ENCODE measurements at places on chromosomes 7 and 10. TPM values are rescaled to one million over a fixed set of nuclear protein-coding genes. Genes with fewer than 3 reads are reported as not detected.
A peak's percentile ranks its signal among the peaks of the same experiment; 100 is the strongest.

GRCh38 chr7:39280337-39280736 is 285.9 kb upstream of the YAE1 start:
- DNase-seq: no peak
- H3K36me3 ChIP-seq: peaks cover 2% of the 10 kb centered on the region
- H3K27me3 ChIP-seq: peaks cover 10% of the 10 kb centered on the region
- H3K4me3 ChIP-seq: no peak overlapping the region

DNA sequence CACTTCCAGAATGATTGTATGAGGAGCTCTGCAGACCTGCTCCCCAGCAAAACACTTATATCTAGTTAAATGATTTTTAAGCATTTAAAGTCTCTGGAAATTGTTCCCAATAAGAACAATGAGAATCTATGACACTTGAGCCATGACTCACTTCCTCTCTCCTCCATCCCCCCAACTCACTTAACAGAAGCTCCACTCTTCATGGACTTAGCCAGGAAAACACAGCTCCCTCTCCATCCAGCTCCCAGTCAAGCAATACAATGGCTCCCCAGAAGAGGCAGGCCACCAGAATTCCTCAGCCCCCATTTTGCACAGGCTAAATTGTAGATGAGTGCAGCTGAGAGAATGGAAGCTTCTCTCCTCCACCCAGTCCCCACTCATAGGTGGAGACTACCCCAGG is 27.0 kb downstream of the AOC1 start:
- no peak overlapping the region for H3K4me3 ChIP-seq
- DNase-seq: no peak
- no peaks in the 10 kb centered on the region for H3K36me3 ChIP-seq

DNA sequence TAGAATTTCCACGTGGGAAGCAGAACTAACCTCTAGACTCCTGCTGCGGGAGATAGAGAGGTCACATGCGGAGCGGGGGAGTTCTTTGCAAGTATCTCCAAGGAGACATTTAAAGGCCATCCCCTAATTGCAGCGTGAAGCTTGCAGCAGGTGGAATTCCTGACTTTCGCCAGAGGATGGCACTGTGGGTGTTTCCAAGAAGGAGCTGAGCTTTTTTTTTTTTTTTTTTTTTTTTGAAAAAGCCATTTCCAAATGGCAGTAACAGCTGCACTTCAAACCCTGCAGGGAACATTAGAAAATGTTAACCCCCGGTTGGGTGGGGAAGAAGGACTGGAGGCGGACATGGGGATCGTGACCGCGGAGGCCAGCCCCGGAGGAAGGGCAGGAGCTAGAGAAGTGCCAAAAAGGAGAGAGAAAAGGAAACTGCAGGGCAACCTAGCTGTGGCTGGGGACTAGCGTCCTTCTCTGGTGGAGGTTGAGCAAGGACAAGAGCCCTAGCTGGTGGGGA is 487.7 kb downstream of the TYW1 start:
- H3K4me3 ChIP-seq: peak overlapping the region; percentile 71
- no peaks in the 10 kb centered on the region for H3K36me3 ChIP-seq
- H3K27ac ChIP-seq: no peak overlapping the region
- H3K4me1 ChIP-seq: peaks cover 10% of the 10 kb centered on the region
- no peak for DNase-seq

Gene KCNH2
- total RNA-seq: 0.19 TPM

DNA sequence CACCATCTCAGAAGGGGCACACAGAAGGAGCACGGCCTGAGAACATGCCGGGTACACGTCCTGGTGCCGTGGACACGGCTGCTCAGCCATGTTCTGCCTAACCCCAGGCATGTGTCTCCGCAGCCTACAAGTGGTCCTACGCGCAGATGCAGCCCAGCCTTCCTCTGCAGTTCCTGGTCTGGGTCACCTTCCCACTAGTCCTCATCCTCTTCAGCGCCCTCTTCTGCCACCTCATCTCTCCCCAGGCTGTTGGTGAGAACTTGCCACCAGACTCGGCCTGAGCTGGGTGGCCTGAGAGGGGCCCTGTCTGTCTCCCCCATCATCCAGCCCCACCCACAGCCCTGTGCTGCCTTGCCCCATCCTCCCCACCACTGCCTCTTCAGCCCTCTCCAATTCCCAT is 5.3 kb downstream of the CLCN1 start:
- no peaks in the 10 kb centered on the region for H3K27me3 ChIP-seq
- peaks cover 27% of the 10 kb centered on the region for H3K4me1 ChIP-seq
- no peak for DNase-seq
- no peak overlapping the region for H3K27ac ChIP-seq

GRCh38 chr10:66828957-66829356 is 96.9 kb upstream of the LRRTM3 start:
- H3K27ac ChIP-seq: no peak overlapping the region
- DNase-seq: no peak
